Mesothelial cell of epicardium (in vitro differentiated cells): ENCODE measurements at places on chromosomes 3 and 15.

DNA sequence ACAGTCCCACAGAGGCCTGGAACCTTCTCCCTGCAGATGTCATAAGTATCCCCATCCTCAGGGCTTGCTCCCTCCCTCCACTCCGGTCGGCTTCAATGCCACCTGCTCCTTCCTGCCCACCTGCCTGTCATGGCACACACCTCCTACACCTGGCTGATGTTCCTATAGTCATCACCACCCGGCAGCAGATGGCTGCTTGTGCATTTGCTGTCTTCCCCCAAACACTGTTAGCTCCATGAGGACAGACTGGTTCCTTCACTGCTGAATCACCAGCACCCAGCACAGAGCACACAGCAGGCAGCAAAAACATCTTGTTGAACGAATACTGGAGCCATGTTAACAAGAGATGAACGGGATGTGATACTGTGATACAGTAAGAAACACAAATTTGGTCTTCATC lies 14.8 kb downstream of the TARS3 start:
- no peak for DNase-seq

GRCh38 chr3:12336099-12336498 lies 47.2 kb downstream of the PPARG start:
- DNase-seq: no peak

DNA sequence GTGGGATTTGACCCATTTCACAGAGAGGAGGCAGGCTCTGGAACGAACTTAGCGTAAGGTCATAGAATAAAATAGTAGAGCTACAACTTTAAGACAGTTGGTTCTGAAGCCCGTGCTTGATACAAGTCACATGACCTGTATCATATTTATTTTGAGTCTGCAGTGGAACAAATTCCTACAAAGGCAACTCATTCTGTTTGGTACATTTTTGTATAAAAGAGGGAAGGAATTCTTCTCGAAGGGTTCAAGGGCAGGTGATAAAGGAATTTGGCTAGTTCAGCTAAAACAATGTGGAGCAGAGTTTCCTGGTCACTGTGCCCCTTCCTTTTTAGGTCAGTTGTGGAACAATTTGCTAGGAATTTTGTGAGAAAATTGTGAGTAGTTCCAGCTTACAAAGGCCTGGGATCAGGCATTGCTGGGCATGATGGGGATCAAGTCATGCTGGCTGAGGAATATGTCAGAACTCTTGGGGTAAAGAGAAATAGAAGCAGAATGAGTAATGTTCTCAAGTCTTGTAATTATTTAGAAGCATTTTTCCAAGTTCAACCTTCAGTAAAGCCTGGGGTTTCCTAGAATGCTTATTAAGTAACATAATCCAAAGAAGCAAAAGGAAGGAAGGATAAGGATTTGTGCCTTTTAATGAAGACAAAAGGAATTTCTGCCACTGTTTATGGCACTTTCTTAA lies 19.1 kb downstream of the USP3 start:
- no peak for DNase-seq

DNA sequence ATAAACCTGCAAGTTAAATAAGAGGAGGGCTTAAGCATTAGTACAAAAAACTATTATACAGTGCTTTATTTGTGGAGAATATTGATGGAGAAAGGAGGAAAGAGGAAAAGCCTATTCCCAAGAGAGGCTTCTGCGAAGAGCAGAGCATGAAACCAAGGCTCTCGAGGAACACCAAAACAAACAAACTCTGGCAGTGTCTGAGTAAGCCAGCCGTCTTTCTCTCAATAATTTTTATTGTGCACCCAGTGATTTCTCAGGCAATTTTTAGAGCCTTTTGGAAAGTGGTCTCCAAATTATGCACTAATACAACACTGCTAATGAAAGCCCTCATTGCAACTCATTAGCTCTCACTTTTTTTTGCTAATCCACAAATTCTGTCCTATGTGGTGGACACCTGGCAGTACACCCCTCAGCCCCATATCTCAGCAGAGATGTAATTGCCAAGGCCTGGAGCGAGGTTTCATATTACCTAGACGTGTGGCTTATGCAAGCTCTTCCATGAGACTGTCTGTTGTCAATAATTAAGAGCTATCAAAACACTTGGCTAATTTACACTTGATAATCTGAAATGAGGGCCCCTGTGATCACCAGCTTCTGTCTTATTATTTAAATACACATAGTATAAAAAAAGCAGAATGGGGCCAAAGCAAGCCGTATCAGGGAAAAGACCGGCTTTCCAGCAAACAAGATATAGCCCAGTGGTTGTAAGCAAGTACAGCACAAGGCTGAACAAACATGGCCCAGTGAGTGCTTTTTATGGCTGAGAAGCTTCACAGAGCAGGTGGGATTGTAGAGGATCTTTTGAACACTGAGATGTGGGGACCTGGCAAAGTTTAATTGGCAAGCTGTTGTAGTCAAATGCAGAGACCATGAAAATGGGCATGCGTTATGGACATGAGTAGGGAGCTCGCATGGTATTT lies 216.9 kb downstream of the ROBO2 start:
- no peak for DNase-seq

DNA sequence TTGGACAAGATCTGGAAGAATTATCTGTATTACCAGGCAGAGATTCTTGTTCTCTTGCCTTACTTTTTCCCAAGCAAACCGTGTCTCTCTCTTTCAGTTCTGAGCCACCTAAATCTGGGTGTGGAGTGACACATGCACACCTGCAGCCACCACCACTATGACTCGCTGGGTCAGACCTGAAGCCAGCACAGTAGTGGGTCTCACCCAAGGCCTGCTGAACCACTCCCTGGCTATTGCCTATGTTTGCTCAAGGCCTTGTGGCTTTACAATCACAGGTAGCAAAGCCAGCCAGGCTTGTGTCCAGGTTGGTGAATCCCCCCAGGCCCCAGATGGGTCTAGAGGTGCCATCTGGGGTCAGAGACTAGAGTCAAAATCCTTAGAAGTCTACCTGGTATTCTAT lies 28.7 kb upstream of the COPB2 start:
- DNase-seq: no peak
